Stimulated activated CD4-positive, alpha-beta T cell treated with anti-CD3 and anti-CD28 coated beads, Interleukin-4, amount 100 ng/mL, for 48 hours (primary cell): ENCODE measurements at places on chromosomes 16 and 17.
A peak's percentile ranks its signal among the peaks of the same experiment; 100 is the strongest.

DNA sequence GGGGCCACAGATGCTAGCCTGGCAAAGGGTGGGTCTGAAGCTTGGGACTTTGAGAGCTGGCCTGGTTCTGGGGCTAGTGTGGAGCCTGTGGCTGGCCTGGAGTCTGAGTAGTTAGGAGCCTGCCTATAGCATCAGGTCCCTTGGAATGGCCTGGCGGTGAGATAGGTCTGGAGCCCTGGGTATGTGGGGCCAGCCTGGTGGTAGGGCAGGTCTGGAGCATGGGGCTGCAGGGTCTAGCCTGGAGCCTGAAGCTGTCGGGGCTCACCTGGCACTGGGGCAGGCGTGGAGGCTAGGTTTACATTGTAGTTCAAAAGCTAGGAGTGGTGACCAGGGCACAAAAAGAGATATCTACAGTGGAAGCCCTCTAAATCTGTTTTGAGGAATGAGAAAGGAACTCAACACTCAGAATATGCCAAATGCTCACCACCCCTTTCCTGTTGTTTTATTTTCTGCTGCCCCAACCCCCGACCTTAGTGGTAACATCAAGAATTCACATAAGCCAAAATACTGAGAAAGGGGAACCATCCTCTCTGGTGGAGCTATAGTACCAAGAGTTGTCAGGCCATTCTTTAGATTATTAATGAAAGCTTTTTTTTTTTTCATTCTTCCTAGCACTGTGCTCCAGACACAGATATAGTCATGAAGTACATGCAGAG lies 100.3 kb downstream of the TANC2 start:
- DNase-seq: no peak

DNA sequence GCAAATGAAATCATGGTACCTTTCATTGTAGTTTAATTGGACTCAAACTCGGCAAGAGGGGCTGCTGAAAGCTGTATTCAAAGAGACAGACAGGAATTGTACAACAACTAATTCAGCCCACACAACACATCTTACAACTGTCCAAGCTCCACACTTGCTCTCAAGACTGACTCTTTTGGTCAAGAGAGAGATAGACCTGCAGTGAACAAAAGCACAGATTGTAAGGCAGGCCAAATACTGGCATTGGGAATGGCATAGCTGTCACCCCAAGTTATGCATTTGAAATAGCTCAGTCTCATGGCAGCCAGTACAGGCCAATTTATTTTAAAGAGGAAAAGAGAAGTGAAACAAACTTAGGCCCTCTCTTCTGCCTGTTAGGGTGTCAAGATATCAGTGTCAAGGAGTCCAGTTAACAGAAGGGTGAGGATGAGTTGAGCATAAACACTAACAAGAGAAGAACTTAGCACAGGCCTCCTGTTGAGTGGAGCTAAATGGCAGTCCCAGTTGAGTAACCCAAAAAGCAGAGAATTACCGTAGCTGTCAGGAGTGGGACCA lies 215.7 kb downstream of the IRX3 start:
- no peak for DNase-seq

- no peak for DNase-seq
Observed at GRCh38 chr16:6701096-6701495, 631.5 kb upstream of the RBFOX1 start.

GRCh38 chr17:81094509-81095382 lies 59.8 kb downstream of the BAIAP2 start:
- peak; percentile 87 for DNase-seq

DNA sequence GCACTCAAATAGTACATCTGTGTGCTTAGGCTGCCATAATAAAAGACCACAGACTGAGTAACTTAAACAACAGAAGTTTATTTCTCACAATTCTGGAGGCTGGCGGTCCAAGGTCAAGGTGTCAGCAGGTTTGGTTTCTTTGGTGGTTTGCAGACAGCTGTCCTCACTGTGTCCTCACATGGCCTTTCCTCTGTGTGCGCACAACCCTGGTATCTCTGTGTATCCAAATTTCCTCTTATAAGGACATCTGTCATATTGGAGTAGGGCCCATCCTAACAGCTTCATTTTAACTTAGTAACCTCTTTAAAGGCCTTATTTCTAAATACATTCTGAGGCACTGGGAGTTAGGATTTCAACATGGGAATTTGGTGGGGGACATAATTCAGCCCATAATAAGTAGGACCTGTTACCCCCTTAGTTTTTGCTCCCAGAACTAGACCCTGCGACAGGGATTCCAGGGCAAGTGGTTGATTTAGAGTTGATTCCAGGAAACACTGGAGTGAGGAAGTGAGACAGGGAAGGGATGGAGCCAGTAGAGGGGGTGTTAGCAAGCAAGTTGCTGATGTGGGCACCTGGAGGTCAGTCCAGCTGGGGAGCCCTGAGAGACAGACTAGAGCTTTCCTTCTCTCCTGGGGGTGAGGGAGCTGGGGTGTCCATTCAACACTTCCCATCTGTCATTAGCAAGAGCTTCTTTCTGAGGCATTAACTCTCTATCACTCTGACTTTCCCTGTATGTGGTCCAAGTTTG lies 10.9 kb upstream of the ALKBH5 start:
- DNase-seq: no peak

DNA sequence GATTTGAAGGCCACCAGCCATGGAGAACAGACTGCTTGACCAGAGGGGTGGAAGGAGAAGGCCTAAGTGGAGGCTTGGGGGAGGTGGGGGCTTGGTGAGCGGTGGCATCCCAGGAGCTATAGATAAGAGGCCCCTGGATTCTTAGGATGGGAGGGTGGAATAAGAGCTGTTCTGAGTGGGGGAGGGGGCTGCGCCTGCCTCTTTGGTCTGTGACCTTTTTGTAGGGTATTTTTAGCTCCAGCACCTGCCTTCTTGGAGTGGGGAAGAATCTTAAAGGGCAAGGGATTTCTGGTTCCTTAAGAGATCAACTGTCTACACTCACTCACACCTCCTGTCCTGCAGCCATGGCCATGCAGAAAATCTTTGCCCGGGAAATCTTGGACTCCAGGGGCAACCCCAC lies 567 bp downstream of the ENO3 start:
- no peak for DNase-seq

DNA sequence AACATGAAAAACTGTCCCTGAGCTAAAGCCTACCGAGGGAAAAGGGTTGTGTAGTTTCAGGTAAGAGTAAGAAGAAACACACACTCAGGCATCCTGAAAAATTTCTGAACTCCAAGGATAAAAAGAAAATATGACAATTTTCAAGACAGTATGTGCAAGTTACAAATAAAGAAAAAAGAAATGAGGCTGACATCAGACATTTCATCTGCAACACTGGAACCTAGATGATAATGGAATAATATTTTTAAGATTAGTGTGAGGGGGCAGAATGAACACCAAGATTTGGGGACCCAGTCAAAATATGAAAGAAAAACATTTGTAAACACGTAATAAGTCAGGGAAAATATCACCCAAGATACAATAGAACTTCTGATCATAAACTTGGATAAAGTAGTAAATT lies 135.9 kb upstream of the PSMD7 start:
- DNase-seq: no peak

DNA sequence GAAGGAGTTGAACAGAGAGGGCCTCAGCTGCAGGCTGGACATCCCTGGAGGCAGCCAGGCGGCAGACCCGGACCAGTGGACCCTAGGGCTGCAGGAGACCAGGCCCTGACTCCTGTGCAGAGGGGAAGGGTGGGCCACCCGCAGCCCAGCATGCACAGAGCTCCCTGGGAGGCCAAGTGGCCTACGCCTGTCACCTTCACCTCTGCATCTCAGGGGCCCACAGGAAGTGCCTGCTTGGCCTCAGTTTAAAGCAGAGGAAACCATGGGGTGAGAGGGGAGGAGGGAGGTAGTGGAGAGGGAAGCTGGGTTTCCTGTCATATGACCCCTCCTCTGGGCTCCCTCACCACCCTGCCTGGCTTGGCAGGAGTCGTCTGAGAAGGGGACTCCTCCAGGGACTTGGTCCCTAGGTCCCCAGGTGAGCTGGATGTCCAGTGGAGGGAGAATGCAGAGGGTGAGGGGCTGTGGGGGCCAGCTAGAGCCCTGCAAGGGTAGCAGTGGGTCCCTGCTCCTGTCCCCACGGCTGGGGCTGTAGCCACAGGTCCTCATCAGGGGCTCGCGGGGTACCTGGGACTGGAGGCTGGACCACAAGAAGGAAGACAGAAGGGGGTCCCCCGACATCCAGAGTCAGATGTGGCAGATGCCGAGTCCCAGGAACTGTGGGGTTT lies at the start of gene TMC8:
Gene TMC8 (plus strand): TSS at position 335 of the 665 bp plus-strand sequence. CDS start 818 bp downstream, outside the sequence.
- DNase-seq: no peak

DNA sequence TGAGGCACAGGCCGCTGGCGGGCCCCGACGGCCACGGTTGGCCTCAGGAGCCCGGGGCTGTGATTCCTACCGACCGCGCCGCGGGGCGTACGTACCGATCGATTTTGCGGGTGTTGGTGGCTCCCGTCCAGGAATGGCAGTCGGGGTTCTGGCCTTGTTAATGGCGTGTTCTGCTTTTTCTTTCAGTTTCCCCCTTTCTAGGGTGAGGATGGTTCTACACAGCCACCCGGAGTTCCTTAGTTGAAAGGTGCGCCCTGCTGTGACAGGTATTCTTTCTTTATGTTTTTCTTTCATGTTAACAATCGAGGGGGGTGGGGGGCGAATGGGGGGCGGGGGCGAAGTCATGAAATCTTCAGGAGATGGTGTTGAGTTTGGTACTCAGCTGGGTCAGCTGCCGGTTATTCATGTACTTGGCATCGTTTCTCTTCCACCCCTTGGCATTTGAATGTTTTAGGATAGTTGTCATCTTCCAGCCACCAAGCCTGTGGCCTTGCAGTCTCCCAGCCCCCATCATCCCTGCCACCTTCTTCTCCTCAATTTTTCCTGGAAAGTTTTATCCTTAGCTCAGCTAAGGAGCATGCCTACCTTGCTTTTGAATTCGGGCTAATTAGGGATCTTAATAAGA lies 802 bp downstream of the CYLD start:
- DNase-seq: peak; percentile 27

DNA sequence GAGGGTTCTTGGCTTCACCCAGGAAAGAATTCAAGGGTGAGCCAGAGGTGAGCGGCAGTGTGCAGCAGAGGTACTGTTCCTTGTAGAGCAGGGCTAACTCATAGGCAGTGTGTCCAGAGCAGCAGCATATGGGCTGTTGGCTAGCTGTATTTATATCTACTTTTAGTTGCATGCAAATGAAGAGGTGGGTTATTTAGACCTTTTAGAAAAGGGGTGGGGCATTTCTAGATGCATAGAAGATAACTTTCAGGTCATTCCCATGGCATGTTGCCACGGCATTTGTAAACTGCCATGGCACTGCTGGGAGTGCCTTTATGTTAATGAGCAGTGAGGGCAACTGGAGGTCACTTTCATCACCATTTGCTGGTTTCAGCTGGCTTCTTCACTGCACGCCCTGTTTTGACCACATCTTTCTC lies 141.0 kb downstream of the STX8 start:
- no peak for DNase-seq

DNA sequence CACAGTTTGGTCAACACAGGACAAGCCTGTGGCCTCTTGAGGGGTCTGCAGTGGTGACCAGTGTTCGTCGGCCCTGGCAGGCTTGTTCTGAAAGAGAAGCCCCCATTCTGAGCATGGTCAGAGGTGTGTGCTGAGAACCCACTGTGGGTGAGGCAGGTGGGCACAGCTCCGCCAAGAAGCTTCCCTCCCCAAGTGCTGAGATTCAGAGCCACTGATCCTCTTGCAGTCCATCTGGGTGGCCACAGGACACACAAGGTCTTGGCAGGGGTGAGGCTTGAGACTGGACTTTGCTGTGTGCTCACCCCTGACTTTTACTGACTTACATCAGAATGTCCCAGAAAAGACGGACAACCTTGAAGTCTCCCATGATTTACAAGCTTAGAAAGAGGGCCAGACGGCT lies 18.7 kb downstream of the MPRIP start:
- no peak for DNase-seq

DNA sequence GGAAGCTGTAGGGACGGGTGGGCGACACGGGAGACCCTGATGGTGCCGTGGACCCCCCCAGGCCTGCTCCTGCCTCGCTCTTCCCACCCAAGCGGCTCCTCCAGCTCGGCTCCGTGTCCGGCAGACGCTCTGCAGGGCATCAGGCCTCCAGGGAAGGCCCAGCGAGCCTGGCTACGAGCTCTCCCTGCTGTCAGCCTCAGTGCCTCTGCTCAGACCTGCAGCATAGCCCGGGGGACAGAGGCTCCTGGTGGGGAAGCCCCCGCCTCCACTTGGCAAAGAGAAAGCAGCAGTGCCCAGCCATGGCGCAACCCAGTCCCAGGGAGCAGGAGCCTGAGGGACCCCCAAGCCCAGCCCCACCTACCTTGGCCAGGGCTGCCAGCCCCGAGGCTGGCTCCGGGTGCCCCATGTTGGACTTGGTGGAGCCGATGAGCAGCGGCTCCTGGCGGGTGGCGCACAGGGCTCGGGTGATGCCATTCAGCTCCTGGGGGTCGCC lies 5.9 kb downstream of the FASN start:
- no peak for DNase-seq

DNA sequence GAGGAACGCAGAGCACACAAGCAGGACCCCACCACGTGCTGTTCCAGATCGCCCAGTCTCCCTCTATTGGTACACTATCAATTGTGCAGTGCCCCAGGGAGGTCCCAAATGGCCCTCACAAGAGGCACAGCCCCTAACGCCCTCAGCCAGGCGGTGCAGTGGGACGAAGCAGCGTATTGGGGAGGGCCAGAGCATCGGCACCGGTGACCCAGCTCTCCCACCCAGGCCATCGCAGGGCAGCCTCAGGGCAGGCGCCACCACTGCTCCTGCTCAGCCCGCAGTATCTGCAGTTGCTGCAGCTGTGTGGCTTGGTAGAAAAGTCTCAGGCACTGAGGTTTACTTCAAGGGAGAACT lies 5.9 kb upstream of the FAAP100 start:
- no peak for DNase-seq

- DNase-seq: peak; percentile 91
Observed at GRCh38 chr16:11797166-11797956, at the start of gene ZC3H7A. Gene ZC3H7A (minus strand): TSS chr16:11797258. CDS start chr16:11782354, 14,904 bp downstream.

GRCh38 chr17:71986886-71987285 lies 133.9 kb upstream of the SOX9 start:
- DNase-seq: no peak

- no peak for DNase-seq
Observed at GRCh38 chr16:27174007-27174406, 29.3 kb upstream of the KDM8 start.

- DNase-seq: no peak
Observed at GRCh38 chr17:18043491-18043890, 4.3 kb downstream of the GID4 start.

DNA sequence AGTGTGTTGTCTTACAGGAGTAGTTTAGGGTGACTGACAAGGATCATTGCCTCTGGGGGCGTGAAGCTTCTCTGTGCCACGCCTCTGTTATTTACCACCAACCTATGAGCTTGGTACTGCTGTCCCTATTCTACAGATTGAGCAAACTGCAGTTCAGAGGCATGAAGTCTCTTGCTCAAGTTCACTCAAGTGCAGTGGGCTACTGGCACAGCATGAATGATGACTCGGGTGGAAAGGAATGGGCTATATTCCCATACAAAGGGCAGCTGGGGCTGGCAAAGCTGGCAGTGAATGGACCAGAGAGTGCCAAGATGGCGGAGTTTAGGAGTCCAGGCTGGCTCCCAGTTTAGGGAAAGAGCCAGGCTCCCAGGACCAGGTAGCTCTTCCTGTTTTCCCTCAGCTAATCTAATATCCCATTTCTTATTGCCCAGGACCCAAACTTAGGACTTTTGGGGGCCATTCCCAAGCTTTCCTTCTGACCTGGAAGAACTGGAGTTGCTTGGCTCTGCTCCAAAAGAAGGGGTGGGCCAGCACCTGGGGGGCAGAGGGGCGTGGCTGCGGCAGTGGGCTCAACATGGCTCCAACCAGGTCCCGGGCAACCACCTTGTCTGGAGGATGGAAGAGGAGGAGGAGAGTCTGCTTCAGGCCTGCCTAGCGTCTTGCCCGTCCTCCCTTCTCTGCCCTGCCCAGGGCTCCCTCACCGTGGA lies 12.9 kb downstream of the PLK1 start:
- no peak for DNase-seq

GRCh38 chr16:85606904-85607303 lies 6.2 kb upstream of the GSE1 start:
- no peak for DNase-seq
